ENCODE measurements at places on chromosomes 4 and X.

DNA sequence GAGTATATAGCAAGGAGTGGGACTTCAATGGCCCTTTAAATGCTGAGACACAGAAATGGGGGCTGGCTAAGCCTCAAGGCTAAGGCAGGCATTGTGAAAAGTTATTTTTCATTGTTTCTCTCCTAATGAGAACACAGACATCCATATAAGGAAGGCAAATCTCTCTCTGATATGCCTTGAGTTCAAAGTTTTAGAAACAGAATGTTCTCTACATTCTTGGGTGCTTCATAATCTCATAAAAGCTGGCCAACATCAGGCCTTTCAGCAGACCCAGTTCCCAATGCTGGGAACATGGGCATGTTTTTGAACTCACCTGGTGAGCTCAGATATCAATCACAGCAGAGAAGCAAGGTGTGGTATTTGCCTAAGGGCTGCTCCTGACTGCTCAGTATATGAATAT is 19.4 kb upstream of the RAB40A start:
- H3K27ac ChIP-seq, result no peak overlapping the region
- no peak overlapping the region for H3K4me3 ChIP-seq
- H3K4me1 ChIP-seq, result no peaks in the 10 kb centered on the region

GRCh38 chrX:124383354-124383753 is 37.0 kb downstream of the SH2D1A start:
- no peaks in the 10 kb centered on the region for H3K36me3 ChIP-seq
- no peak for DNase-seq
- H3K4me1 ChIP-seq, result no peaks in the 10 kb centered on the region
- H3K27me3 ChIP-seq, result no peaks in the 10 kb centered on the region
- no peak overlapping the region for H3K27ac ChIP-seq

- no peak overlapping the region for H3K27ac ChIP-seq
- no peak for DNase-seq
- no peaks in the 10 kb centered on the region for H3K4me1 ChIP-seq
- no peaks in the 10 kb centered on the region for H3K27me3 ChIP-seq
Observed at GRCh38 chrX:73876911-73877310, 313.9 kb downstream of the CHIC1 start.

DNA sequence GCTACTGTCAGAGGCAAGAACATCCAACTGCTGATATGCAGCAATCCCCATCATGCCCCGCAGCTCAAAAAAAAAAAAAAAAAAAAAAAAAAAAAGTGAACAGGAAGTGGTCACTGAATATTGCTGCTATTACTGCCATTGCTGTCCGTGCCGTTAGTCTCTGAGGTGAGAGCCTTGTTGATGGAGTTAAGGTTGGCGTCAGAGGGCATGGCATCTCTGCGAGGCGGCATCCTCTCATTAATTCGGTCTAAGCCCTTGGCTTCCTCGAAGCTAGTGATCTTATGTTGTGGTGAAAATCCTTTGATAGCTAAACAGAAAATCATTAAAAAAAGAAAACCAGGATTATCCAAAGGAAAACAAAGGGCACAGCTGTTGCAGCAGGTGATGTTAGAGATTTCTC is 321.6 kb downstream of the PPP3CA start:
- H3K27ac ChIP-seq, result no peak overlapping the region
- no peaks in the 10 kb centered on the region for H3K27me3 ChIP-seq
- H3K4me3 ChIP-seq, result no peak overlapping the region
- DNase-seq, result no peak
- no peaks in the 10 kb centered on the region for H3K4me1 ChIP-seq

DNA sequence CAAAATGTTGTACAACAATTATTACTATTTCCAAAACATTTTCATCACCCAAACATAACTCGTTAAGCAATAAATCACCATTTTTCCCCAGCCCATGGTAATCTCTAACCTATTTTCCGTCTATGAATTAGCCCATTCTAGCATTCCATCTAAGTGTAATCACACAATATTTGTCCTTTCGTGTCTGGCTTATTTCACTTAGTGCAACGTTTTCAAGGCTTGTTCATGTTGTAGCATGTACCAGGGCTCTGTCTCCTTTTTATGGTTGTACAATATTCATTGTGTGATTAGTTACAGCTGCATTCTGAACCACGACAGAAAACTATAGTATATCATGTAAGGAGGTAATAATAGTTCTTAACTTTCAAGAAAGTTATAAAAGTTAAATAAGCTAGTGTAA is 656.0 kb upstream of the HS3ST1 start:
- no peak overlapping the region for H3K4me3 ChIP-seq
- H3K27me3 ChIP-seq, result no peaks in the 10 kb centered on the region
- no peaks in the 10 kb centered on the region for H3K4me1 ChIP-seq
- H3K36me3 ChIP-seq, result no peaks in the 10 kb centered on the region
- DNase-seq, result no peak

DNA sequence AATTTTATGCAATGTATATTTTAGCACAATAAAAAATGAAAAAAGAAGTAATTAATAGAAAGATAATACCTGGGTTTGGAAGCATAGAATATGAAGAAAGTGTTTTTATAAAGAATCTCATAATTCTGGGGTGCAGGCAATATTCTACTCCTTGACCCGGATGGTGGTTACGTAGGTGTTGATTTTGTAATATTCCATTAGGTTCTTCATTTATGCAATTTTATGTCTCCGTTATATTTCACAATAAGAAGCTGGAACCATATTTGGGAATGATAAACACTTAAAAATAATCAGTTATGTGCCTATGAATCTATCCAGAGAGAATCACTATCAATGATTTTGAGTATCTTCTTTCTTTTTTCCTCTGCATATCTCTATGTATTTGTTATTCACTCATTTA is 38.5 kb downstream of the CHRNA9 start:
- H3K4me3 ChIP-seq, result no peak overlapping the region
- no peak for DNase-seq
- no peaks in the 10 kb centered on the region for H3K27me3 ChIP-seq

- H3K36me3 ChIP-seq, result peaks cover 4% of the 10 kb centered on the region
- H3K4me3 ChIP-seq, result no peak overlapping the region
- no peaks in the 10 kb centered on the region for H3K27me3 ChIP-seq
- H3K4me1 ChIP-seq, result peaks cover 23% of the 10 kb centered on the region
- H3K27ac ChIP-seq, result peak overlapping the region; percentile 13
Observed at GRCh38 chr4:152961773-152962115, 25.6 kb downstream of the FHDC1 start.

GRCh38 chr4:151599863-151600262 is 160.9 kb downstream of the GATB start:
- H3K27me3 ChIP-seq, result no peaks in the 10 kb centered on the region
- no peaks in the 10 kb centered on the region for H3K4me1 ChIP-seq
- no peaks in the 10 kb centered on the region for H3K36me3 ChIP-seq
- H3K4me3 ChIP-seq, result no peak overlapping the region

DNA sequence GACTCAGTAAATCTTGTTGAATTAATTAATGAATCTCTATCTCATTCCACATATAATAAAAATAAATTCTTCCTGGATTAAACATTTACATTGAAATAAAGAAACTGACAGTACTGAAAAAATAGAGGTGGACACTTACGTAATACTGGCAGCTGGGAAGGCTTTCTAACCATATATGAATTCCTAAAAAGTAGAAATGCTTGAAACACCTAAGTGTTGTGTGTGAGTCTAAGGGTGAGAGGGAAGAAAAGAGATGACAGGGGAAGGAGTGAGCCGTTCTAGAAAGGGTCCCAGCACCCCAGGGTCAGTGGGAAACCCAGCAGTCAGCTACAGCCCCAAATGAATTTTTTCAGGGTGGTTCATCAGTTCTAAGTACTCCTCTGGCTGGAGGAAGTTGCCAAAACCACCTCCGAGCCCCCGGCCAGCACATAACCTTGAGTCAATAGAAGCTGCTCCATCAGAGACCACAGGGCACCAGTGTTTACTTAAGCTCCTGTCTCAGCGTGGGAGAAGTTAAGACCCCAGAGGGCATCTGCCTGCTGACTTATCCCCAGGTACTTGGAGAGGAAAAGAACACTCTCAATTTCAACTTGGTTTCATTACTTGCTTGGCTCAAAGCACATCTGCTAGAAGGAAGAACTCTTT is 18.3 kb downstream of the GAB3 start:
- peak; percentile 67 for DNase-seq
- H3K4me3 ChIP-seq, result no peak overlapping the region
- peaks cover 49% of the 10 kb centered on the region for H3K4me1 ChIP-seq
- no peaks in the 10 kb centered on the region for H3K36me3 ChIP-seq
- H3K27ac ChIP-seq, result peak overlapping the region; percentile 89

DNA sequence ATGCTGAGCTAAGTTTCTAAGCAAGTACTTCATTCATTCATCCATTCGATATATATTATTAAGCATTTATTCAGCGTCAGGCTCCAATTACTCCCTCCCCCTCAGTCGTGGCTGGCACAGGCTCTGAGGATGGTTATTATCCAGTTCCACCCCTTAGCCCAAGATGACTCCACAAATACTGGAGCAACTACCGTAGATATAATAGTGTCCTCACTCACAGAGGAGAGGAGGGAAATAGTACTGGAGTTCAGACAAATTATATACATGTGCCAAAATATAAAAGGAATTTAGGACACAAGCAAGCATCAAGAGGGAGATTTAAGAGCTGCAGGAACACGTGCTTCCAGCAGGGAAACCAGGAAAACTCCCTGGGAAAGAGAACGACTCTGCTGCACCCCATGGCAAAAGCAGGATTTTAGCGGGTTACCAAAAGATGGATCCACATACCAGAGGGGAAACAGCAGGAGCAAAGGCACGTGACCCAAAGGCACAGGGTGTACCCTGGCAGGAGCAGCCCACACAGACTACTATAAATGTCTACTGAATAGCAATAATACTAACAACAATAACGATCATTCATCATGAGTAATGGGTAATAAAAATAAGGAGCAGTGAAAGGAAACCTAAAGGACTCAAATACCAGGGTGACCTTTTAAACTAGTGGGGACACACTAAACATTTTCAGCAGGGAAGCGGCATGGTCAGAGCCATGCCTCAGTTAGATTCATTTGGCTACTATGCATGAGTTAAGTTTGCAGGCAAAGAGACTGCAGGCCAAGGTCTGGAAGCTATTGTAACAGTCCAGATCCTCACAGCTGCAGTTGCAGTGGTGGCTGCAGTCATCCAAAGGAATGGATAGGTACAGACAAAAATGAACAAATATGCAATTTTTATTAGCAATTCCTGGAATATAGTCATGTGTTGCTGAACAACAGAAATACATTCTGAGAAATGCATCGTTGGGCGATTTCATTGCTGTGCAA is 153.7 kb downstream of the APBB2 start:
- H3K4me3 ChIP-seq, result no peak overlapping the region
- H3K36me3 ChIP-seq, result no peaks in the 10 kb centered on the region
- H3K27ac ChIP-seq, result no peak overlapping the region
- no peak for DNase-seq
- no peaks in the 10 kb centered on the region for H3K27me3 ChIP-seq

GRCh38 chr4:89249313-89249712 is 58.3 kb downstream of the GPRIN3 start:
- no peak for DNase-seq
- no peaks in the 10 kb centered on the region for H3K4me1 ChIP-seq
- H3K36me3 ChIP-seq, result peaks cover 18% of the 10 kb centered on the region
- H3K27me3 ChIP-seq, result no peaks in the 10 kb centered on the region
- no peak overlapping the region for H3K4me3 ChIP-seq

- no peaks in the 10 kb centered on the region for H3K36me3 ChIP-seq
- no peak overlapping the region for H3K27ac ChIP-seq
- H3K27me3 ChIP-seq, result no peaks in the 10 kb centered on the region
- DNase-seq, result no peak
Observed at GRCh38 chrX:29471829-29472228, 743.5 kb upstream of the MAGEB2 start.

DNA sequence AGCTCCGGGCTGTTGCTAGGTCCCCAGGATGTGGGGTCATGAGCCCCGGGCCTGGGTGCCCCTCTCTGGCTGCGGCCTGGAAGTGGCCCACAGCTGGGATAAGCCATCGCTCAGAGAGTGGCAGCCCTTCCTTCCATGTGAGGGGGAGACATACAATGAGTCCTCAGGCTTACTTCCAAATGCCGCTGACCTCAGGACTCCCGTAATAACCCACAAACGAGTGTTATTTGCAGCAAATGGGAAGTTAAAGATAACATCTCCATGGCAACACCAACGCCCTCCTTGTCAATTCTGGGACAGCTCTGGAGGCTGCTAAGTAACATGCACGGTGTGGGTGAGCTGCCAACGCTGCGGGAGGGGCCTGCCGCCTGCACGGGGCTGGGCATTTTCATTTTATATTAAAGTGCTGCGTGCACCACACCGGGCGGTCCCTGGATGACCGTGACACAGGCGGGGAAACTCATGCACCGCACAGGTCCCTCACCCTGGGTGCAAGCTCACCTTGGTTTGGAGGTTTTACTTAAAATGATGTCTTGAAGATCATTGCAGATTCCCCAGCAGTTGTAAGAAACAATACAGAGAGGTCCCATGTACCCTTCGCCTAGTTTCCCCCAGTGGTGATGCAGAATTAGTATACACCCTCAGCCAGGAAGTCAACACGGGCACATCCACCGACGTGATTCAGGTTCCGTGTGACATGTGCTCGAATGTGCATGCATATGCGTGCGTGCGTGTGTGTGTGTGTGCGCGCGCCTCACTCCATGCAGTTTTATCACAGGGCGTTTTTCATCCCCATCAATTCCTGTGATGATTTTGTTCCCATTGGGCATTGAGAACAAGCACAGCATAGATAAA is 79.4 kb downstream of the ABLIM2 start:
- H3K4me1 ChIP-seq, result no peaks in the 10 kb centered on the region
- no peak overlapping the region for H3K4me3 ChIP-seq
- peaks cover 20% of the 10 kb centered on the region for H3K27me3 ChIP-seq

DNA sequence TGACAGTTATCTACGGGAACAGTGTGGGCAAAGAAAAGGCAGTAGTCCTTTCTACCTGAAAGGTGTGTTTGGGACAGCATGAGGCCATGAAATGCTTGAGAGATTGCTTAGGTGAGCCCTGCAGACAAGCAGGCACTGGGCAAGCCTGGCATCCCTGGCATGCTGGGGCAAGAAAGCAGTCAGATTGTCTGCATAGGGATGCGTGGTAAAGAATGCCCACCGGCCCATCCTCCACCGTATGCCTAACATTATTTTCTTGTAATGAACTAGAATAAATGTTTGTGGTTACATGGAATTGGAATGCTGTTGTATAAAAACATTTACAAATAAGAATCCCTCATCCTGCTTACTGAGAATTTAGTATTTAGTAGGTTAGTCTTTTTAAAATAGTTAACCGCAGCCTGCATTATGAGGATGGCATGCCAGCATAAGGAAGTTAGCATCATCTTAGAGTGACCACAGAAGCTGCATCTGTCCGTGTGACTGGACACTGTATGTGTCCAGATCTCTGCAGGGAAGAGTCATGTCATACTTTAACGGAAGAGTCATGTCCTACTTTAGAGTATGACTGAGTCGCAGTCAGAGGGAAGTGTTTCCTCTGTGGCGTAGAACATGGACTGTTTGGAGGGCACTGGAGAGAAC is 18.9 kb downstream of the ZBTB49 start:
- H3K4me3 ChIP-seq, result no peak overlapping the region
- DNase-seq, result no peak
- H3K36me3 ChIP-seq, result no peaks in the 10 kb centered on the region
- H3K27ac ChIP-seq, result no peak overlapping the region

- H3K36me3 ChIP-seq, result no peaks in the 10 kb centered on the region
- no peaks in the 10 kb centered on the region for H3K4me1 ChIP-seq
- no peak overlapping the region for H3K27ac ChIP-seq
Observed at GRCh38 chr4:175369087-175369486, 443.0 kb downstream of the GPM6A start.

Data from left lung (tissue), 14 donors.